AG04450 (cell line): ENCODE measurements at places on chromosomes 11 and 22. TPM values are rescaled to one million over a fixed set of nuclear protein-coding genes. Genes with fewer than 3 reads are reported as not detected.
A peak's percentile ranks its signal among the peaks of the same experiment; 100 is the strongest.

Gene FJX1
- polyA plus RNA-seq: 4.8 and 5.6 TPM in 2 replicates

Gene KCNQ1
- polyA plus RNA-seq: not detected in 2 replicates

Gene GGTLC2
- polyA plus RNA-seq: not detected in 2 replicates

Gene DGCR6
- polyA plus RNA-seq: 0.06 and 0.12 TPM in 2 replicates

Gene NXPE1
- not detected in 2 replicates for polyA plus RNA-seq

Gene PKNOX2
- polyA plus RNA-seq: 3.0 and 3.6 TPM in 2 replicates

Gene CALCA
- not detected in 2 replicates for polyA plus RNA-seq

Gene P2RY6
- not detected in 2 replicates for polyA plus RNA-seq

Gene WNT7B
- 0.56 and 0.71 TPM in 2 replicates for polyA plus RNA-seq

Gene PIK3IP1
- polyA plus RNA-seq: 23.3 and 23.8 TPM in 2 replicates

Gene ANKK1
- 0.04 TPM in 1 of 2 replicates, not detected in the other for polyA plus RNA-seq

Gene PLCB3
- polyA plus RNA-seq: 11.7 and 13.0 TPM in 2 replicates

Gene MMP1
- 33.8 and 41.2 TPM in 2 replicates for polyA plus RNA-seq

Gene NAALAD2
- polyA plus RNA-seq: 0.64 and 0.71 TPM in 2 replicates

Gene BTBD18
- polyA plus RNA-seq: not detected in 2 replicates

Gene NELL1
- polyA plus RNA-seq: not detected in 2 replicates

GRCh38 chr11:120129570-120129969 is 8.3 kb downstream of the TRIM29 start:
- DNase-seq: no peak

DNA sequence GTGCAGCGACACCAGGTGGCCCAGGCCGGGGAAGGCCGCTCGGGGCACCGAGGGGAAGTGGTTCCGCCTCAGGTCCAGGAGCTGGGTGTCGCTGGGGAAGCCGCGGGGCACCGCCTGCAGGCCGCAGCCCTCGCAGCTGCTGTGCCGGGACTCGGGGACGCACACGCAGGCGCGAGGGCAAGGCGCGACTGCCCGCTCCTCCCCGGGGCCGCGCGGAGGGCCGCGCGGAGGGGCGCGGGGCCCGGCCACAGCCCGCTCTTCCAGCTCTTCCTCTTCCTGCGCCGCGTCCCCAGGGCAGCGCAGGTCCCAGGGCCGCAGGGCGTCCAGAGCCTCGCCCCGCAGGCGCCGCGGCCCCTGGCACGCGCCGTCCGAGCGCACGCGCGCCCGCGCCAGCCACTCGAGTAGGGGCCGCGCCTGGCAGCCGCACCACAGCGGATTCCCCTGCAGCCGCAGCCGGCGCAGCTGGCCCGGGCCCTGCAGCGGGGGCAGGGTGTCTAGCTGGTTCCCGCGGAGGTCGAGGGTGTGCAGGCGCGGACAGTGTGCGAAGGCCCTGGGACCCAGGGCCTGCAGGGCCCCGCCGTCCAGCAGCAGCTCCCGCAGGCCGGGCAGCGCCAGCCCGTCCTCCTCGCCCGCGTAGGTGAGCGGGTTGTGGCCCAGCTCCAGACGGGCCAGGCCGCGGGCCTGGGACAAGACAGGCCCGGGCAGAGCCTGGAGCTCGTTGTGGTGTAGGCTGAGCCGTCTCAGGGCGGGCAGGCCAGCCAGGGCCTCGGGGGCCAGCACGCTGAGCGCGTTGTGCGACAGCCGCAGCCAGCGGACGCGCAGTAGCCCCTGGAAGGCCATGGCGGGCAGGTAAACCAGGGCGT is 2.8 kb downstream of the CHADL start:
- no peak for DNase-seq

DNA sequence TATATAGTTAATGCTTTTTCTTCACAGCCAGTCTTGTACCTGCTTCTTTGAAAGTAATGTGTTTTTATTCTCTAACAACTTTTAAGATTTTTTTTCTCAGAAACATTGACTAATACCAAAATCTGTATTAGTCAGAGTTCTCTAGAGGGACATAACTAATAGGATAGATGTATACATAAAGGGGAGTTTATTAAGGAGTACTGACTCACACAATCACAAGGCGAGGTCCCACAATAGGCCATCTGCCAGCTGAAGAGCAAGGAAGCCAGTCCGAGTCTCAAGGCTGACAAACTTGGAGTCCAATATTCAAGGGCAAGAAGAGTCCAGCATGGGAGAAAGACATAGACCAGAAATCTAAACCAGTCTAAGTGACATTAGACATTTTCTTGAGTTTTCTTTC is 140.0 kb downstream of the RAB38 start:
- DNase-seq: no peak

GRCh38 chr22:33401291-33401690 is 343.1 kb upstream of the SYN3 start:
- peak; percentile 7 for DNase-seq

GRCh38 chr11:20203831-20204230 is 43.6 kb upstream of the DBX1 start:
- DNase-seq: no peak

- no peak for DNase-seq
Measured at GRCh38 chr11:34522188-34522587, 8.6 kb upstream of the ELF5 start.

DNA sequence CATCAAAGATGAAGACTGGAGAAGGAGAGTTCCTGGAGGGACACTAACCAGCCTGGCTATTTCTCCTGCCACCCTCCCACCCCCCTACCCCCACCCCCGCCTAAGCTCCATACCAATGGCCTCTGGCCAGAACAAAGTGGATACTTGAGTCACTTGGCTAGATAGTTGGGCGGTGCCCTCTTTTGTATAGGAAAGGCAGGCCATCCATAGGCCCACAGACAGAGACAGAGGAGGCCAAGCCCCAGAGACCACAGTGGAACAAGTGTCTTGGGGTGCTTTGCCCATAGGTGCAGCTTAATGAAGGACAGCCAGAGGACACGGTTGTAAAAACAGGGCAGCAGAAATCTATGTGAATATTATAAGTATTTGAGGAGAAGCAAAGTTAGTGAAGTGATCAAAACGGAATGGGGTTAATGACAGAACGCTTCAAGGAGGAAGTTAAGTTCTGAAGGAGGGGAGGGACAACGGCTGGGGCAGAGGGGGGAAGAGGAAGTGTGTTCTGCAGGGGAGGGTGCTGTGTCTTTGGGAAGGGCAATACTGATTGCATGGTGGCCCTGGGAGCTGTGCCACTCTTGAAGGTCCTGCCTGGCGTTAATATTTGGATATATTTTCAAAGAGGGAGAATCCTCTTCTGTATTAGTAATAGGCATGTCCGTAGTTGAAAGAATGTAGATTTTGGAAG is 32.7 kb downstream of the FLI1 start:
- no peak for DNase-seq

DNA sequence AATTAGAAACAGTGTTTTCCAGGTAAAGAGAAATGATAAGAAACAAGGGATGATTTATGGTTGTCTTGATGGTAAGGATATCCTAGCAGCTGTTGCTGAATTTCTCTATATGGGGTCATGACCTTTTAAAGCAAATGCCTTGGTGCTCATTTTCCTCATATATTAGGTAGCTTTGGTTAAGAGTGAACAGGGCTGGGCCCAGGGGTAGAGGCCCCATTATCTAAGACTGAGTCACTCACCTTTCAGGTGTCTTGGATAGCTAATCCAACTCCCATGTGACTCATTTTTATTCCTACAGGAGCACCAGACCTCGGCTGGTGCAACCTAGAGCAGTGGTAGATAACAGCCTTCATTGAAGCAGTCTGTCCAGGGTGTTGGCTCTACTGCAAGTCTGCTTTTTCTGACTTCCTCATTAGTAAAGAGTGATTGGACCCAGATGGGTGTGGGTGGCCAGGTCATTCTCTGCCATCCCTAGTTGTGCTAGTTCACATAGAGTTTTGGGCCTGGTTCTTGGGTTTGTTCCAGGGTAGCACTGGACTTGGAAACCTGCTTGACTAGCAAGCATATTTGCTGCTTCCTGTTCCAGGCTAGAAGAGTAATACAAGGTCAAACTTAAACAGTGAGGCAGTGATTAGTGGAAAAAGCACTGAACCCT is 37.4 kb downstream of the CTNND1 start:
- no peak for DNase-seq

DNA sequence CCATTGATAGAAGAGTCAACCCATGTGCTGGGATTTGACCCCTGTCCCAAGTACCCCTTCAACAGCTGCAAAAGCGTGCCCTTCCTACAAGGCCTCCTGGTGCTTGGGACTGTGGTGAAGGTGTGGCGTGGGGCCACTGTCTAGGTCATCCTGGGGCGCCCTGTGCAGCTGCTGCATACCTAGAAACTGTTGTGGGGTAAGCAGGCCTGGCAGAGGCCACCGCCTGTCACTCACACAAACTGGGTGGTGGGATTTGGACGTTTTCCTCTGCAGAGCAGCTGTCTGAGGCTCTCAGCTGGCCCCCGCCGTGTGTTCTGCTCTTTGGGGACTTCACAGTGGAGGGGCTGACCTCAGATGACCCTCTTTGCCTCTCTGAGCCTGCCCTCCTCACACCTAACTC is 69.7 kb downstream of the SCN3B start:
- DNase-seq: no peak

DNA sequence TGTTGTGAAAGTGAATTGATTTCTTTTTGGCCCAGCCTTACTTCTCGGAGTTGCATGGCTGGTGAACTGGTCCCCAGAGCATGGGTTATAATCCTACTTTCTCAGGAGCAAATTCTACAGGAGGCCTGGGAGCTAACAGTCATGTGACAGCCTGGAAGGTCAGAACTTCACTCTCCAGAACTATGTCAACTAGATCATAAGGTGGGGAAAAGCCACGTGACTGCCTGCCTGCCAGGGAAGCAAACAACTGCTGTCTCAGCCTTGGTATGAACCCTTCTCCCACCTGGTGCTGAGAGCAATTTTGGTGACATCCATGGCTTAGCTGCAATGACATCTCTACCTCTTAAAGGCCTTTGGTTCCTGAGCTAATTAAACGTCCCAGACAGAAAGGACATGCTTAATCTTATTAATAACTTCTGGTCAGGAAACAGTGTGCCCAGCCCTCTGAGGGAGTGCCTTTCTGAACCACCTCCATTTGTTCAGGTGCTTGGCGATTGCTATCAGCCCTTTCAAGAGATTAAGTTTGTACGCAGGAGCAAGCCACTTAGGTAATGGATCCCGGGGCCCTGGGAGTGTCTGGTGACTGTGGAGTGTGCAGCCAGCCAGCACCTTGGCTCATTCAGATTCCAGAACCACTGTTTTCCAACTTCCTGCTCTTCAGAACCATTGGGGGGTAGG is 1.4 kb upstream of the CREB3L1 start:
- DNase-seq: no peak

- DNase-seq: no peak
Measured at GRCh38 chr22:19868773-19869471, 14.2 kb upstream of the GNB1L start.

GRCh38 chr11:116243991-116244390 is 528.8 kb downstream of the BUD13 start:
- DNase-seq: no peak

DNA sequence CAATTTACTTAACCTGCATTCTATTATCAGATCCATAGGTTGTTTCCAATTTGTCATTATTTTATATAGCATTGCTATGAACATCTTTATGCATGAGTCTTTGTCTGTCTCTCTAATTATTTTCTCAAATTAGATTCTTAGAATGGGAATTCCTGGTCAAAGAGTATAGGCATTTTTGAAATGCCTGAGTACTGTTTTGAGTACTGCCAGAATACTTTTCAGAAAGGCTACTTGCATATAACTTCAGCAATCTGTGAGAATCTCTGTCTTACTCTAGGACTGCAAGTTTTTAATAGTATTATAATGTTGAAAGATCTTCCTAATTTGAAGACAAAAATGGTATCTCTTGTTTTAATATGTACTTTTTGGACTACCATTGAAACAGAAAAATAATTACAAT is 56.6 kb downstream of the KCNC1 start:
- no peak for DNase-seq

GRCh38 chr11:1259561-1259960 is 36.7 kb downstream of the MUC5B start:
- DNase-seq: no peak

DNA sequence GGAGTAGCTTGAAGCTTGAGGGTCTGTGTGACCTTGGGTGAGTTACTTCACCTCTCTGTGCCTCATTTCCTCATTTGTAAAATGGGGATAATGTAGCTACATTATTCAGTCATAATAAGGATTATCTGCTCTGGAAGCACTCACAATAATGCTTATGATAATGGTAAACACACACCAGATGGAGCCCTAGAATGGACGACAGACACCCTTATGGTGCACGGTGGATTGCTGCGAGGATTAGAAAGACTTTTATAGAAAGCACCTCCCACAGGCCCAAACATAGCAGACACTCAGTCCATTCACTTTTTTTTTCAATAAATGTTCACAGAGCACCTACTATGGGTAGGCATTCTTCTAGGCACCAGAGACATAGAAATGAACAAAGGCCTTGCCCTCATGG is 53.8 kb downstream of the LARGE1 start:
- no peak for DNase-seq

- no peak for DNase-seq
Measured at GRCh38 chr11:25633230-25633629, 698.7 kb upstream of the ANO3 start.

GRCh38 chr11:134781380-134781866 is 369.4 kb upstream of the B3GAT1 start:
- no peak for DNase-seq

GRCh38 chr11:117931971-117932370 is 2.8 kb upstream of the TMPRSS13 start:
- DNase-seq: no peak

DNA sequence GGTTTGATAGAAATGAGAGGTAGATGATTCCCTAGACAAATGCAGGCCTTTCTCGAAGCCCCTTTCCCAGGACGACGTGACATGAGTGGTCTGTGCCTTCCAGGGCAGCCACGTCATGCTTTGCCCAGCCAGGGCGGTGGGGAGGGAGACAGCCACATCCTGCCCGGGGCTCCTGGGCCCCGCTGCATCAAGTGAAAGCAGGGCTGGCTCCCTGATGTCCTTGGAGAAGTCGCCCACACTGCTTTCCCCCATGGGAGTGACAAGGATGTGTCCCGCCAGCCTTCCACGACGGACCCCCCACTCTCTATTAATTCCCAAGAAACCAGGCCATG is 13.2 kb downstream of the PPARA start:
- DNase-seq: no peak

DNA sequence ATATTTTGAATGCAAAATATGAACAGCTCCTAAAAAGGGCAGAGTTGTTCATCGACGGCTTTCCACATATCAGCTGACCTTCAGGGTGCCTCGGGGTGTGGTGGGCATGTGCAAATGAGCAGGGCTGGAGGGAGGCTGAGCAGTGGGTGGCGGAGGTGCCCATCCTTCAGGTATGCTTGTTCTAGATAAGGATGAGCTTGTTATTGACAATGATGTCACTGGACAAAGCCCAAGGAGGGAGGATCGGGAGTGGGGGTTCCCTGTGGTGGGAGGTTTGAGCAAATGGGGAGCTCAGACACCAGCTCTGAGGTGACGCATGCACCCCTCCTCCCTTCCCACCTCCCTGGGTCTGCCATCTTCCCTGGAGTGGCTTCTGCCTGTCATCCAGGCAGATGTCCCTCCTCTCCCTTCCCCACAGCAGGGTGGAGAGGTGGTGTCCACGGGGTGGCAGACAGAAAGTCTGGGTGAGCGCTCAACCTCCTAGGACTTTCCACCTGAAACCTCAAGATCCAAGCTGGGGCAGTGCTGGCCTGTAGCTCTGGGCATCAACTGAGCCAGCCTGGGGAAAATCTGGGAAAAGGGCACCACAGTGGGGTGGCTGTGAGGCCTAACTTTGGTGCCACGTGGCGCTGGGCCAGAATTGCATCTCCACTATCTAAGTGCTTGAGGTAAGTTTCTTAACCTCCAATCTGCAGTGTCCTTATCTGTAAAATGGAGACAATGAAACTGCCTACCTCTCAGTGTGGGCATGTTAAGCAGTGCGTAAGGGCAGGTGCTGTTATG is 106.3 kb upstream of the THY1 start:
- DNase-seq: no peak
